ENCODE measurements at places on chromosomes 2 and 18.

GRCh38 chr2:72094701-72095100 lies 53.0 kb downstream of the CYP26B1 start:
- H3K4me1 ChIP-seq: peaks cover 10% of the 10 kb centered on the region
- no peak for DNase-seq
- no peaks in the 10 kb centered on the region for H3K27me3 ChIP-seq
- H3K36me3 ChIP-seq: no peaks in the 10 kb centered on the region

DNA sequence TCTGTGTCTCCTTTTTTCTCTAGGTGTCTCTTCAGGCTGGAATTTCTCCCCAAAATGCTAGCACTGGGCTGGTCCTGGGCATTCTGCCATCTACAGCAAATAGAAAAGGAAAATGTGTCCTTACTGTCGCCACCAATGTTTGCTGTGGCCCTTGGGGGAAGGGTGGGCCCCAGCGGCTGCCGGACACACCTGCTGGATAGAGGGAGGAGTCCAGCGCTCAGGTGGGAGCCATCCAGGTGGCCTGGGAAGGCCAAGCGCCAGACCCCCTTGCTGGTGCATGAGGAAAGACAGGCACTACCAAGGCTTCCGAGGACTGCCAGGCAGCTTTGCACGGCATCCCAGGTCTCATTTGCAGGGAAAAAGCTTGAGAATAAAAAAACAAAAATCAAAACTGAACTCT lies 147.7 kb upstream of the GATA6 start:
- no peaks in the 10 kb centered on the region for H3K27me3 ChIP-seq
- no peak overlapping the region for H3K27ac ChIP-seq
- no peak overlapping the region for H3K4me3 ChIP-seq
- H3K4me1 ChIP-seq: no peaks in the 10 kb centered on the region

DNA sequence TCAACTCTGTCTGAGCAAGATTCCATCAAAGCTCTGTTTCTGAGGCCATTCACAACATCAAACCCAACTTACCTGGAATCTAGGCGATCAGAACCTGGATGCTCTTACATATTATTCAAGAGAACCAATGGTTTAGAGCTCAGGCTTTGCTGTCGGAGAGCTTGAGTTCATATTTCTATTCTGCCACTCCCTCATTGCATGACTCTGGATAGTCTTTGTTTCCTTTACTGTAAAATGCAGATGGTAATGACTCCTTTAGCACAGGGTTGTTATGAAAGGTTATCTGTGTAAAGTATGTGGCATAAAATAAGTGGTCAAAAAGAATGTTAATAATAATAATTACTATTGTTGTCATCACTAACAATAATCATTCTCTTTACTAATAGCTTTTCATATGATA lies 12.6 kb downstream of the RELCH start:
- no peak overlapping the region for H3K4me3 ChIP-seq
- H3K27ac ChIP-seq: no peak overlapping the region
- DNase-seq: no peak
- no peaks in the 10 kb centered on the region for H3K36me3 ChIP-seq
- H3K27me3 ChIP-seq: no peaks in the 10 kb centered on the region

- H3K27me3 ChIP-seq: no peaks in the 10 kb centered on the region
- no peak overlapping the region for H3K4me3 ChIP-seq
- peaks cover 73% of the 10 kb centered on the region for H3K36me3 ChIP-seq
- DNase-seq: no peak
Observed at GRCh38 chr2:233489143-233489542, 77.4 kb downstream of the USP40 start.

GRCh38 chr18:32442575-32442974 lies 28.1 kb downstream of the GAREM1 start:
- H3K27me3 ChIP-seq: no peaks in the 10 kb centered on the region
- no peak for DNase-seq
- H3K27ac ChIP-seq: no peak overlapping the region

DNA sequence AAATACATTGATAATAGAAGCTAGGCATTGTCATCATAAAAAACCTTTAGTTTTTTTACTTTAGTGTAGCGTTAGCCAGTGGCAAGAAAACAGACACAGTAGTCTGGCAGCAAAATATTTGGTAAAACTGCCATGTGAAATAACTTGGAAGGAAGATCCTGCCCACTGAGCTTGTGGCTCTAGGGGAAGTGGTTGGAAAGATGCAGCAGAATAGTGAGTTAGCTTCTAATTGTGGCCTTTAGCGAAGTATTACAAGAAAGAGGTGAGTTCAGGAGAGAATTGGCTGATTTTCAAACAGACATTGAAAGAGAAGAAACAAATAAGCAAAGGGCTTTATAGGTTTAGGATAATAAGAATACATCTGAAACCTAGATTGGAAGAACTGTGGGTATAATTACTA lies 1887.8 kb upstream of the CELF4 start:
- peaks cover 18% of the 10 kb centered on the region for H3K4me1 ChIP-seq
- H3K4me3 ChIP-seq: no peak overlapping the region
- no peaks in the 10 kb centered on the region for H3K27me3 ChIP-seq
- peak overlapping the region; percentile 18 for H3K27ac ChIP-seq

DNA sequence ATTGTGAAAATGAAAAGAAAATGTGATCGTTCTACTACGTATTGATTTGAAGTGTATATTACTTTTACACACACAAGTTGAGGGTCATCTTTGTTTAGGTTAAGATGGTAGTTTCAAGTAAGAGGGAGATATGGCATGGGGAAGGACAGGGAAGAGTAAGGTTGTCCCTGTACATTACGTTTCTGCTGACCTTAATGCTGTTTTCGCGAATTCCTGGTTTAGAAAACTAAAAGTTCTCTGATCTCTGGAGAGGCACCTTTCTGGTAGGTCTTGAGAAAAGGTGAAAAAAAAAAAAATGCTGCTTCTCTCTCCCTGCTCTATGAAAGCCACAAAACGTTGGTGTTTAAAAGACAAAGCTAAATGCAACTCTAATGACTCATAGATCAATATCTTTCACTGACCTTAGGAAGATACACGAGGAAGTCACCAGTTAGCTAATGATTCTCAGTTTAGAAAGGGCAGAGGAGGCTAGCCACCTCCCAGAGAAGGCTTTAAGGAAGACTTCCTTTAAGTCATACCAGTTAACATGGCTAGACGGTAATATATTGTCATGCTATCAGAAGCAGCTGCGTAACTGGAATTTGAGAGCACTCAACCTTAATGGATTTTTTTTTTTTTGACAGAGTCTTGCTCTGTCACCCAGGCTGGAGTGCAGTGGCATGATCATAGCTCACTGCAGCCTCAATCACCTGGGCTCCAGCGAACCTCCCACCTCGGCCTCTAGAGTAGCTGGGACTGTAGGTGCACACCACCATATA lies 13.2 kb downstream of the TXNDC2 start:
- H3K27me3 ChIP-seq: no peaks in the 10 kb centered on the region
- no peaks in the 10 kb centered on the region for H3K36me3 ChIP-seq
- H3K4me1 ChIP-seq: peaks cover 25% of the 10 kb centered on the region
- H3K4me3 ChIP-seq: no peak overlapping the region
- DNase-seq: no peak
- H3K27ac ChIP-seq: peak overlapping the region; percentile 41

GRCh38 chr18:42706618-42707017 lies 408.9 kb downstream of the RIT2 start:
- H3K4me1 ChIP-seq: no peaks in the 10 kb centered on the region
- peak; percentile 57 for DNase-seq
- no peak overlapping the region for H3K27ac ChIP-seq
- H3K27me3 ChIP-seq: no peaks in the 10 kb centered on the region

DNA sequence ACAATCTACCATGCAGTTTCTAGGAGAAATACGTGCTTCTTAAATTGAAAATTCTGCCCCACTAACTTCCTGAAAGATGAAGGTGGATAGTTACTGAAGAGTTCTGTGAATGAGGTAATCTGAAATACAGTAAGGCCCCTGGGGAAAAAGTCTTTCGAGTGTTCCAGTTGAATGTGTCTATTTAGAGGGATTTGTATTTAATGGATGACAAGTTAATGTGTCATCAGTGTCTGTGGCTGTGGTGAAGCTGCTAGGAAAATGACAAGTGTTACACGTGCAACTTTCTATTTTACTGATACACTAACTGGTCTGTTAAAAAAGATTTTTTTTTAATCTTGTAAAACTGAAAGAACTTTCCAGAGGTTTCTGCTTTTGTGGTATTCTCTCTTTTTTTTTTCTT lies 384.6 kb downstream of the STK39 start:
- H3K4me1 ChIP-seq: no peaks in the 10 kb centered on the region
- H3K27me3 ChIP-seq: no peaks in the 10 kb centered on the region
- DNase-seq: no peak
- no peaks in the 10 kb centered on the region for H3K36me3 ChIP-seq
- H3K4me3 ChIP-seq: no peak overlapping the region
- no peak overlapping the region for H3K27ac ChIP-seq

DNA sequence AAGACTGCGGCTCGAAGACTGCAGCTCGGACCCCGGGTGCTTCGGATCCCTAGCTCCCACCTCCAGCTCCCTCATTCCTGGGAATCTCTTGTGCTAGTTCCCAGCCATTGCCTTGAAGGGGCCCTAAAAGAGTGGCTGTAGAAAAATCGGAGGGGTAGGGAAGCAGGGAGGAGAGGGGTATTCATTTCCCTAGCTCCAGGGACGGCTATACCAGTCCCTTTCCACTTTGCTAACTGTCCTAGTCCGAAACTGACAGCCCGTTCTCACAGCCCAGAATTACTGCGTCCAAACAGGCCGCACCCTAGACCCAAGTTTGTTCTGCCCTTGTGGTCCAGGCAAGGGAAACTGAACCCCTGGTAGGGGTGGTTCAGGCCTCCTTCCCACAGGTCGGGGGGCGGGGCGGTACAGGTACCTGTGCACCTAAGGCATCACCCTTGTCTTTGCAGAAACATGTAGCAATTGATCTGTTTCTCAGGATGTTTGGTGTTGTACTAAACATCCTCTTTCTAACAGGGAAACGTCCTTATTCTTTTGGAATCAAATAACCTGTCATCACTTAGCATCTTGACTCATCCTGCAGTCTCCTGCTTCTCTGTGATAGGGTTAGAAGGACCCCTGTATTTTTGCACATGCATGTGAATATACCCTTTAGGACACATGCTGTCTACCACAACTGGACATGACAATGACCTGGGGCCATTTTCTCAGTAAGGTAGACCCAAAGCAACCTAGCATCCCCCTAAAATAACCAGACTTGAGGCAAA lies 4.0 kb downstream of the EMX1 start:
- no peak for DNase-seq
- no peaks in the 10 kb centered on the region for H3K36me3 ChIP-seq
- H3K4me3 ChIP-seq: no peak overlapping the region
- no peak overlapping the region for H3K27ac ChIP-seq
- H3K27me3 ChIP-seq: peaks cover 98% of the 10 kb centered on the region

DNA sequence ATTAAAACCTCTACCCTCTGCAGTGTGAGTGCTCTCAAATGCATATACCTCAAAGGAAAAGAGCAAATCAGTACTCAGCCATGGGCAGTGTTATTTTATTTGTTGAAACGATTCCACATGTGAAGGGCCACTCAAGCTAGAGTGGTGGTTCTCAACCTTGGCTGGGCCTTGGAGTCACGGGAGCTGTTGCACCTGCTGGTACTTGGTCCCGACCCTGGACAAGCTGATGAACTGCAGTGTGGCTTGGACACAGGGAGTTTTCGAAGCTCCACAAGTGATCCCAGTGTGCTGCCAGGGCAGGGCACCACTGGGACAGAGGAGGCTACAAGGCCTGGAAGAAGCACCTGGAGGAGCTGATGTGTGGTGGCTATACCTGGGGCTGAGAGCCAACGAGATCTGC lies 19.7 kb downstream of the GNLY start:
- no peak overlapping the region for H3K4me3 ChIP-seq
- no peak for DNase-seq
- no peaks in the 10 kb centered on the region for H3K27me3 ChIP-seq
- H3K27ac ChIP-seq: no peak overlapping the region
- H3K4me1 ChIP-seq: no peaks in the 10 kb centered on the region

DNA sequence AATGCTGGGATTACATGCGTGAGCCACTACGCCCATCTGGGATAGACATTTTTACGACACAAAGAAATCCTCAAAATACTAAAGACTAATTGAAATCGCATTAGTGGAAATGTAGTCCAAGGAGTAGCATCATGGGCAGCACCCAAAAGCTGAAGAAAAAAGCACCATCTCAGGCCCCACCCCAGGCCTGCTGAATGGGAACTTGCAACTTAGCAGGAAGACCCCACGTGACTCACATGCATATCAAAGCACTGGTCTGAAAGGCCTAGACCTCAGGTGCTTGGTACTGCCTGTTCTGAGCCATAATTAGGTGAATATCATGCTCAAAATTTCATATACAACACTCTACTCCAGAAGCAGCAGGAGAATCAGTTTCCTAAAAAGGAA lies 28.9 kb downstream of the SPRED2 start:
- no peaks in the 10 kb centered on the region for H3K27me3 ChIP-seq
- H3K27ac ChIP-seq: no peak overlapping the region
- no peak overlapping the region for H3K4me3 ChIP-seq
- H3K4me1 ChIP-seq: peaks cover 3% of the 10 kb centered on the region

- H3K27ac ChIP-seq: no peak overlapping the region
- H3K4me1 ChIP-seq: no peaks in the 10 kb centered on the region
Observed at GRCh38 chr2:96945014-96945413, 41.4 kb downstream of the FAM178B start.

DNA sequence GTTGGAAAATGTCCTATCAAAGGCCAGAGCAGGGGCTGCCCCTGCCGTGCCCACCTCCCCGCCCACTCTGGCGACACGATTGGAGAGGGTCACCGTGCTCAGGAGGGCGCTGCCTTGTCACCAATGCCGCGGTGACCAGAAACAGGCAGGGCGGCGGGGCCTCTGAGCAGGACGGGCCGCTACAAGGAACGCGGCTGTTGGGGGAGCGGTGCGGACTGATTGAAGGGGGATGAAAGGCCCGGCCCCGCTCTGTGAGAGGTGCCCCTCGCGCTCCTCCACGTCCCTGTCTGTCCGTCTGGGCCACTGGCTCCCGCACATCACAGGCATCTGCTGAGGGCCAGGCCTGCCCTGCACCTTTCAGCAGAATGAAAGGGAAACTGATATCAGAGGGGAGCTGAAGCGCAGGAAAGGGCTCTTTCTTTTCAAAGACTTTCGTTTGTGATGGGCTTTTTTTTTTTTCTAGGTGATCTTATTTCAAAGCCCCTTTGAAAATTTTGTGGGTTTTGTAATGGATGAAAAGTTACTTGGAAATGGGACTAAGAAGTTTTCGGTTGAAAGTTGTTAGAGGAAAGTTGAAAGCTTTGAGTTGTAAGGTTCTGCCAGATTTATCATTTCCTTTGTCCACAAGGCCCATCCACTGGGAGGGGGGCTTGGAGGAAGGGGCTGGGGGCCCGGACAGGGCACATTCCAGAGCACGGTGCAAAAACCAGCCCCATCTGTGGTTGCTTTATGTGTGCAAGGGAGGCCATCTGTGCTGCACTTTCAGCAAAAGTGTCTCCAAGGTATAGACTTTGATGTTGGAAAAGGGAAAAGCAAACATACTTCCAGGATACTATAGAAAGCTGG lies 244.2 kb downstream of the KLHL29 start:
- no peaks in the 10 kb centered on the region for H3K36me3 ChIP-seq
- no peak overlapping the region for H3K27ac ChIP-seq
- H3K4me3 ChIP-seq: no peak overlapping the region
- no peak for DNase-seq
- H3K4me1 ChIP-seq: no peaks in the 10 kb centered on the region
- no peaks in the 10 kb centered on the region for H3K27me3 ChIP-seq

All from RWPE2 (cell line).